Vagina (tissue), 2 donors: ENCODE measurements at places on chromosomes 6 and 20.

DNA sequence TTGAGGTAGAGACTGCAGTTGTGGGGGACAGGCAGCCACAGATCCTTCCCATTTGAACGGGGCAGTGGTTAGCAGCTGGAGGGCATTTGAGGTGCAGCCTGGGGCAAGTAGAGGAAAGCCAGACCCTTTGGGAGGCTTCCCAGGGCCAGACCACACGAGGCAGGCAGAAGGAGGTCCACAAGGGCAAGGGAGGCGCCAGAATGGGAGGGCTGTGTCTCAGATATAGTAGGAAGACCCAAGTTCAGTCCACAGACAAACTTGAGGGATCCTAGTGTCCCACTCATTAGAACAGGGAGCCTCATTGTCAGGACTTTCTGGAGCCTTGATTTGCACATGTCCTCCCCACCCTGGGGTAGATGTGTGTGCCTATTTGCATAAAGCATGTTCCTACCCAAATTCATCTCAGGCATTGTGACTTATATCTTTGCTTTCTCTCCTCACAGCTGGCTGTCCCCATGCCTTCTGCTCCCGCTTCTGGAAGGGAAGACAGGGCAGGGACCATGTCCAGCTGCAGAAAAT, 166.0 kb downstream of the VEGFA start:
- DNase-seq: no peak

DNA sequence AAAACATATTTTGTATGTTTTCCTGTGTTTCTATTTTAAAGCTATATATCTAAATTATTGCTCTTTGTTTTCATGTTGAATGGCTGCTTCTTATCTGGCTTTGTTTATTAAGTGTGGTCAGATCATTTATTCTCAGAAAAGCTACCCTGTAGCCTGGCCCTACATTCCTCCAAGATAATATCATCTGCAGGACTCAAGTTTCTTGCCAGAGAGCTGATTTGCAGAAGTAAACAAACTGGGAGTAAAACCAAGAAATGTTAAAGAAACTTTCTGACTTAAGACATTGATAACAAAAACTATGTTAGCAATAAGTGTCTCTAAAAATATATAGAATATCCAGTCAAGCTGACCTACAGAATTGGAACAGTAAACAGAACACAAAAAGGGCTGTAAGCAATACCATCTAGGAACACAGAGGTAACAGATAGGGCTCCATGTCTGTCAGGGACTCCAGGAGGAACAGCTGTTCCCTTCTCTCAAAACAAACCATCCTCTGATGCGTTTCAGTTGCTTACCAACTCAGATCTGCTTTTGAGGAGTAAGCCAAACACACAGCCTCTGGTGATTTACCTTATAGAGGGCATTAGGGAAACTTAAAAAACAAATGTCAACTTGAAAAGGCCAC, 17.5 kb upstream of the CEP85L start:
- no peak for DNase-seq

DNA sequence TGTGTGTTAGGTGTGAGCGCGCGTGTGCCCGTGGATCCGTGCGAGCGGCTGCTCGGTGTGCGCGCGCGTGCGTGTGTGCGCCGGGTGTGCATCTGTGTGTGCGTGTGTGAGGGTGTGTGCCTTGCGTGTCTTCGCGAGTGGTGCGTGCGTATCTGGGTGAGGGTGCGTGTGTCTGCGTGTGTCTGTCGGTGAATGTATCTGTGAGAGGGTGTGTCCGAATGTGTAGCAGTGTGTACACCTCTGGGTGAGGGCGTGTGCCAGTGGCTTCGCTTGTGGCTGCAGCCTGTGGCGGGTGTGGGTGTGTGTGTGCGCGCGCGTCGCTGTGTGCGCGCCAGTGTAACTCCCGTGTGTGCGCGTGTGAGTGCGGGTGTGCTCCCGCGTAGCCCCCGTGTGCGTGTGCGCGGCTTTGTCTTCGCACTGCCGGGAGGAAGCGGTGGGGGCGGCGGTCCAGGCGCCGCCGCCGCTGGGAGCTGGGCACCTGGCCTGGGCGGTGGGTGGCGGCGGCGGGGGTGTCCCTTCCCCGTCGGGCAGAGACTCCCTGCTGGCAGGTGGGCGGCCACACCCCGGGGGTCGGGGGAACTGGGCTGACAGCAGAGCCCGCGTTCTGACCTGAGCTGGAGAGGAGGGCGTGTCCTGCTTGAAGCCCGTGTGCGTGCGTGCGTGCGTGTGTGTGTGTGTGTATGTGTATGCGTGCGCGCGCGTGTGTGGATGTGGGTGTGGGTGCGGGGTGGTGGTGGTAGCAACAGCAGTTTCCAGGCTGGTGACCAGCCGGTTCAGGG, 61.3 kb upstream of the EPB41L1 start:
- DNase-seq: no peak

- no peak for DNase-seq
Observed at GRCh38 chr6:130218134-130218533, 4.6 kb downstream of the SAMD3 start.

GRCh38 chr6:20933057-20933788, 399.0 kb downstream of the CDKAL1 start:
- no peak for DNase-seq

- no peak for DNase-seq
Observed at GRCh38 chr6:157516319-157517026, 135.5 kb downstream of the ZDHHC14 start.

- DNase-seq: no peak
Observed at GRCh38 chr6:88163616-88164015, 2.5 kb downstream of the CNR1 start.

DNA sequence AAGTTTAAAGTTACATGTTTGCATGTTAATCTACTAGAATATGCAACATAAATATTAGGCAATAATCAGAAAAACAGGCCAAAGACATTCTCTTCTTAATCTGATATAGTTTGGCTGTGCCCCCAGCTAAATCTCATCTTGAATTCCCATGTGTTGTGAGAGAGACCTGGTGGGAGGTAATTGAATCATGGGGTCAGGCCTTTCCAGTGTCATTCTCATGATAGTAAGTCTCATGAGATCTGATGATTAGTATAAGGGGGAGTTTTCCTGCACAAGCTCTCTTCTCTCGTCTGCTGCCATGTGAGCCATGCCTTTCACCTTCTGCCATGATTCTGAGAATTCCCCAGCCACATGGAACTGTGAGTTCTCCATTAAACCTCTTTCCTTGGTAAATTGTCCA, 1241.7 kb upstream of the ADGRB3 start:
- no peak for DNase-seq

GRCh38 chr6:163332575-163332974, 81.9 kb upstream of the QKI start:
- DNase-seq: no peak

- no peak for DNase-seq
Observed at GRCh38 chr20:63463400-63464288, 8.8 kb downstream of the KCNQ2 start.

GRCh38 chr6:13383328-13384163, 55.2 kb upstream of the TBC1D7 start:
- no peak for DNase-seq

GRCh38 chr6:136188486-136188885, 61.6 kb downstream of the MTFR2 start:
- no peak for DNase-seq

DNA sequence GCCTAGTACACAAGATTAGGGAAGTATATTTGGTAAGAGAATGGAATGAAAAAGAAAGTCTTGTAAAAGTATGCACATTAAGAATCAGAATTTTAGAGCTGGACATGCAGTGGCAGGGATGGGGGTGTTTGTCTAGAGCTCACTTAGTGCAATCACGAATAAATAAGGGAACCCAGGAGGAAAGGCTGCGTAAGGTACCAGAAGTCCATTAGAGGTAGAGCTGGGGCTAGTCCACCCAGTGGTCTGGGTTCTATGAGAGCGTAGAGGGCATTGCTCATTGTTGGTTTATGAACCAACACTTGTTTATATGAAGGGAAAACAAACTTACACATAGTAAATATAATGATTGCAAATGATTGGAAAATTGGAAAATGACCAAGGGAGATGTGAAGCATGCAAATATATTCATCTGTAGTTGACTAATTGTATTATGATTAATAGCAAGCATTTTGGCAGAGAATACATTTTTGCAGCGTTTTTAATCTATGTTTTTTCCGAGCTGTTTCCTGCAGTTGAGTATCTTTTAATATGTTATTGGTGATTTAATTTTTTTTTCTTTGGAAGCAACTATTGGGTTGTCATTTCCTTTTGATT, 3.2 kb downstream of the CDC40 start:
- DNase-seq: no peak

- DNase-seq: no peak
Observed at GRCh38 chr20:9422321-9423057, 91.9 kb upstream of the LAMP5 start.

DNA sequence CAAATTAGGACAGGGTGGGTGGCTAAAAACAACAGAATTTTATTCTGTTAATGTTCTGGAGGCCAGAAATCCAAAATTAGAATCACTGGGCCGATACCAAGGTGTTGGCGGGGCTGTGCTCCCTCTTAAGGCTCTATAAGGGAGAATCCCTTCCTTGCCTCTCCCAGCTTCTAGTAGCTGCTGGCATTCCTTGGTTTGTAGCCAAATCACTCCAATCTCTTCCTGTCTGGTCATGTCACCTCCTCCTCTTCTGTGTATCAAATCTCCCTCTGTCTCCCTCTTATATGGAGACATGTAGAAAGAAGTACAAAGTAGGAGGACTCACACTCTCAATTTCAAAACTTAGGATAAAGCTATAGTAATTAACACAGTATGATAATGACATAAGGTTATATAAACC, 102.9 kb upstream of the SIRPA start:
- no peak for DNase-seq

- no peak for DNase-seq
Observed at GRCh38 chr6:165049362-165049761, 260.0 kb downstream of the C6orf118 start.

GRCh38 chr6:4603856-4604369, 172.3 kb upstream of the CDYL start:
- no peak for DNase-seq

DNA sequence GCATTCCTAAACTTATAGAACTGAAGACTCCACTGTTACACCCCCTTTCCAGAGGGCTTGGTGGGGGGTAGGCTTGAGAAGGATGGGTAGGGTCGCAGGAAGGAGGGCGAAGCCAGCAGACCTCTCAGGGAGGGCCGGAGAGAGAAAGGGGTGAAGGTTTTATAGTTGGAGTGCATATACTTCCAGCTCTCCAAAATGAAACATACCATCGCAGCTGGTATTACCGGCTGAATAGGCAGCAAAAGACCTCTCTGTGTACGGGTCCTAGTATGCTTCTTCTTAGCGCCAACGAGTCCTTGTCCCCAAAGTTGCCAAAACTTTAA, 1.0 kb upstream of the VGLL2 start:
- no peak for DNase-seq

- DNase-seq: no peak
Observed at GRCh38 chr6:58113960-58114359, 796.5 kb downstream of the PRIM2 start.

- no peak for DNase-seq
Observed at GRCh38 chr20:53876470-53876869, 193.9 kb downstream of the BCAS1 start.

DNA sequence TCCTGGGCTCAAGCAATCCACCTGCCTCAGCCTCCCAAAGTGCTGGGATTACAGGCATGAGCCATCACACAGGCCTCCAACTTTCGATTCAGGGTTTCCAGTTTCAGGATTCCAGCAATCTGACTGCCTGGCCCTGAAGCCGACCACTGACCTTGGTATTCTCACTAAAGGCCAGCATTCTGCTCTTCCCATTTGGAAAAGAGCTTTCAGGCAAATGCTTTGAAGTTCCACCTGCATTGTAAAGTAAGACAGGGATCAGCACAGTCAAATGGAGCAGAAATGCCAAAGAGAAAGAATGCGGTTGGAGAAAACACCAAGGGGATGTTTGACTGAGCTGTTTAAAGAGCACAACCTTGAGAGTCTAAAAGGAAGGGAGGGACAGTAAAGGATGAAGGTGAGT, 117.0 kb upstream of the CEP85L start:
- DNase-seq: no peak

- DNase-seq: no peak
Observed at GRCh38 chr6:147080225-147080624, 124.0 kb upstream of the STXBP5 start.

GRCh38 chr20:42093542-42094440, 475.6 kb upstream of the CHD6 start:
- no peak for DNase-seq

DNA sequence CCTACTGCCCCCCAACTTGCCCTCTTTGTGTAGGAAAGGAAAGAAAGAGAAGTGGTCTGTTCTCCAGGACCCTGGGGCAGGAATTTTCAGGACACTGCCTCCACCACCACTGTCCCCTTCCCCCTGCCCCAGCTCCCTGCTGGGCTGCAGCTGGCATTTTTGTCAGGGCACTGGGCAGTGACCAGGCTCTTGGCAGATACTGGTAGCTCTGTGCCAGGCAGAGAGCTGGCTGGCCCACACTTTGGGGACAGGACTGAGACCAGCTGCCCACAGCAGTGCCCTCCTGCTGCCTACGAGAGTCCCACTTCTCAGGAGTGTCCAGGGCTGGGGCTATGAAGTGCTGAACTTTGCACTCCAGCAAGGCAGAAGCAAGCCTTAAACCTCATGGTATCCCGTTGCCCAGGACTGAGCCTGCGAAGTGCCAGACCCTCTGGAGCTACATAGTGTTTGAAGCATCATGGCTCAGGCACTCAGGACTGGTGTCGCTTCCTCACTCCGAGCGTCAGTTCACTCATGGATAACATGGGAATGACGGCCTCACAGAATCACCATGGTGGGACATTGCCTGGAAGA, 19.3 kb downstream of the SLC13A3 start:
- DNase-seq: peak; percentile 77

DNA sequence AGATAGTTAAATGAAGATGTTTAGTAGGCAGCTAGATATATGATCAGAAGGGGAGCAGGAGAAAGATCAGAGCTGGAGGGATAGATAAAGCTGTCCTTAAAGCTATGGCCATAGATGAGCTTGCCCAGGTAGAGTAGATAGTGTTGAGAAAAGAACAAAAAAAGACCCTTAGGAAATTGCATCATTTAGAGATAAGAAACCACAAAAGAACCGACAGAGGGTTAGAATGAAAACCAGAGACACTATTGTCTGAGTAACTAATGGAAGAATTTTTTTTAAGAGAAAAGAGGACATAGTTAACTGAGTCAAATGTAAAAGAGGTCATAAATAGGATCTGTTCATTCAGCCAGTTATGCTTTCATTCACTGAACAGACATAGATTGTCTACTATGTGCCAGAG, 101.8 kb downstream of the TNFAIP3 start:
- no peak for DNase-seq

DNA sequence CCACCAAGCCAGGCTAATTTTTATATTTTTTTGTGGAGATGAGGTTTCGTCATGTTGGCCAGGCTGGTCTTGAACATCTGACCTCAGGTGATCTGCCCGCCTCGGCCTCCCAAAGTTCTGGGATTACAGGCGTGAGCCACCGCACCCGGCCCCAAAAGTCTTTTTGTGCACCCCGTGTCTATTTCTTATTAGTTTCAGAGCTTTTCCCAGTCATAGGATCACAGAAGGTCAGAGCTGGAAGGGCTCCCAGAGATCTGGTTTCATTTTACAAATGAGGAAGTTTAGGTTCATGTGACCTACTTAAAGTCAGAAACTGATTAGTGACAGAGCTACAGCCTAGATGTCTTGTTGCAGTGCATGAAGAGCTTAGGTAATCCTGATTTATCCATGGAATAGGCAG, 1.6 kb upstream of the OGFRL1 start:
- no peak for DNase-seq

GRCh38 chr6:18122128-18123093, at the start of gene NHLRC1:
TSS of gene NHLRC1 (minus strand) at chr6:18122677. CDS start at chr6:18122606, 71 bp downstream.
- no peak for DNase-seq

GRCh38 chr6:130794010-130794697, 33.1 kb upstream of the SMLR1 start:
- no peak for DNase-seq

GRCh38 chr6:67606906-67607828, 1027.9 kb upstream of the ADGRB3 start:
- DNase-seq: no peak
